Chondrocyte (in vitro differentiated cells): ENCODE measurements at places on chromosomes 2 and 18. TPM values are rescaled to one million over a fixed set of nuclear protein-coding genes. Genes with fewer than 3 reads are reported as not detected.

SLC8A1 gene
- total RNA-seq = 50.4 to 53.7 TPM (median 52.7 TPM) in 3 replicates

NRP2 gene
- 31.7 to 83.7 TPM (median 34.5 TPM) in 3 replicates for total RNA-seq

FAM161A gene
- total RNA-seq = 2.9 to 3.6 TPM (median 3.5 TPM) in 3 replicates

GPR45 gene
- total RNA-seq = not detected in 3 replicates

CIDEA gene
- total RNA-seq = not detected in 3 replicates

APOB gene
- 0.23 to 0.32 TPM (median 0.31 TPM) in 3 replicates for total RNA-seq

POU3F3 gene
- 7.2 to 55.0 TPM (median 7.7 TPM) in 3 replicates for total RNA-seq

DNA sequence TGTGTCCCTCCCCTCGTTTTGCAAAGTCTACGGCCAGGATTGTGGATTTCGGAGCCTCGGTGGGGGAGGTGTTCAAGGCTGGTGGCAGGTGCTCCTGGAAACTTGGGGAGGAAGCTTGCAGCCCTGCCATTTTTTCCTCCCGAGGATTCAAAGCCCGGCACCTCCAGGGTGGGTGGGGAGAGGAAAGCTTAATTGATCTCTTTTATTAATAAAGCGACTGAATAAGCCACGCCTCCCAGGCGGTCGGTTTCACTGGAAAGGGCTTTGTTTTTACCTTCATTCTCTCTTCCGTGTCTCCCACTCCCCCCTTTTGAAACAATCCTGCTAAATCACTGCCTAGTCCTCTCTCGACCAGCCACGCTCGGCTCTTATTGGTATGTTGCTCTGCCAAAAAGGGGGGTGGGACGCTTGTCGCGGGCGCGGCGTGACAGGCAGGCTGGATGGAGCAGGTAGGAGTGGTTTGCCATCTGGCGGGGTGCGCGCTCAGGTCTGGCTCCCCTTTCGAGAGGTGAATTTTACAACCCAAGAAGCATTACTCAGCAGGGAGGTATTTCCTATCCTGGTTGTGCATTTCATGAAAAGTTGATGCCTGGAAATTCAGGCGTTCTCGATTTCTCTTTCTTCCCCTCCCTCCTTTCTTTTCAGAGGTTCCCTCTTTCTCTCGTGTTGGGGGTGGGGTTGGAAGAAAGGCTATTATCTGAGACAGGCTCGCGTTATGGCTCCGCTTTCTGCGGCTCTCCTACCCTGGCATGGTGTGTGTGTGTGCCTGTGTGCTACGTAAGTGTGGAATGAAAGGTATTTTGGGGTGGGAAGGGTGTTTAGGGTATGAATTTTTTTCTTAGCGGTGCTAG is 1.4 kb downstream of the NEDD4L start:
- H3K4me3 ChIP-seq = peak overlapping the region; percentile 94
- peak overlapping the region; percentile 82 for H3K27ac ChIP-seq
- no peaks in the 10 kb centered on the region for H3K36me3 ChIP-seq
- no peaks in the 10 kb centered on the region for H3K27me3 ChIP-seq
- peaks cover 28% of the 10 kb centered on the region for H3K4me1 ChIP-seq

- no peak overlapping the region for H3K4me3 ChIP-seq
- H3K4me1 ChIP-seq = peaks cover 6% of the 10 kb centered on the region
- H3K27ac ChIP-seq = no peak overlapping the region
- no peak for DNase-seq
These were observed 141.4 kb upstream of the LTBP1 start for GRCh38 chr2:32805104-32806095.

DNA sequence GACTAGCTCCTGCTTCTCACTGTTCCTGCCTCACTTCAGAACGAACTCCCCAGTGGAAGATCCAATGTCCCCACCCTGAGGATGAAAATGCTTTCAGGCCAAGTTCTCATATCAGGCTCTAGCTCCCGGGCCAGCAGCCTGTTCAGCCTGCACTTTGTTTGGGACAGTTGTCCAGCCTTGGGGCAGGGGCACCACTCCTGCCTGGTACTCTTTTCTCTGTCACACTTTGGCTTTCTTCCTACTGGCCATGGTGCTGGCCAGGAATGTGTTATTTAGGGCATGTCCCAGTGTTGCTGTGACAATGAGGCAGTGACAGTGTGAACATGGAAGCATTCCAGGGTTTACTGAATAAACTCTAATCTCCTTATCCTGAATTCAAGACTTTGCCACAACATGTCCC is 154.1 kb downstream of the GALNT14 start:
- H3K4me3 ChIP-seq = no peak overlapping the region
- no peak for DNase-seq
- H3K4me1 ChIP-seq = peaks cover 3% of the 10 kb centered on the region
- no peaks in the 10 kb centered on the region for H3K36me3 ChIP-seq
- H3K27ac ChIP-seq = no peak overlapping the region

DNA sequence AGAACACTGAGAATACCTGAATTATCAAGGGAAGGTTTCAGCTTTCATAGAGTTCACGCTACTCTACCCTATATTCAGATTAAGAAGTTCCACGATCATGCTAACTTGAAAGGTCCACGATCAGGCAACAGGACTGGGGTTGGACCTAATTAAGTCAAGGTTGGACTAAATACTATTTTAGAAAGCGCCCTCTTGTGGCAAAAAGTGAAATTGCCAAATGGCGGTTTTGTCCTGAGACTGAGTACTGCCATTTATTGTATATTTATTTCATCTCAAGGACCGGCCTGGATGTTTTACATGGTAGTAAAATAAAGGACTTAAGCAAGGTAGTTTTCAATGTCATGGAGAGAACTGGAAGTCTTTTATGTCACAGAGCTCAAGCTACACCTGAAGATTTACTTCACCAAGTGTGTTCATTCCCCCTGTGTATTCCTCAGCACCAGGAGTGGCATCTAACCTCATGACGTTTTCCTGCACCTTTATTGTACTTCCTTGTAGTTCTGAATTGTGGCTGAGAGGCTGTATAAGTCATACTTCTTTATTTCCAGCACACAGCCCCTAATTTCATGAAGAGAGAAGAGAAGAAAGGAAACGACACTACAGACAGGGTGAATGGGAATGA is 56.8 kb downstream of the SRD5A2 start:
- no peak overlapping the region for H3K4me3 ChIP-seq
- H3K36me3 ChIP-seq = no peaks in the 10 kb centered on the region
- H3K27ac ChIP-seq = no peak overlapping the region

DNA sequence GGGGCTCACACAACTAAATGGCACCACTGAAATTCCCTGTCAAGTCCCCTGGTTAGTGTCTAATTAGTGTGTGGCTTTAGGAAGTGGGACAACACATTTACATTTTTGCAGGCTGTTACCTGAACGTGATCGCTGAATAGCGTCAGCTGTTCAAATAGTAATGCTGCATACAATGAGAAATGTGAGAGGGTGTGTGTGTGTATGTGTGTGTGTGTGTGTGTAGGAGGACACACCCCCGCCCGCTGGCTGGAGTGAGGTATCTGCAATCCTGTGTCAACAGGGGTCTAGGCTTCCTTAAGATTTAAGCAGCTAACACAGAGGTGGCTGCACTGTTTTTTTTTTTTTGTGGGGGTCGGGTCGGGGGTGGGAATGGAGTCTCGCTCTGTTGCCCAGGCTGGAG is 4.8 kb upstream of the LYPD6B start:
- no peak for DNase-seq
- peaks cover 6% of the 10 kb centered on the region for H3K4me1 ChIP-seq
- H3K4me3 ChIP-seq = no peak overlapping the region
- H3K27me3 ChIP-seq = peaks cover 10% of the 10 kb centered on the region
- H3K27ac ChIP-seq = no peak overlapping the region
- no peaks in the 10 kb centered on the region for H3K36me3 ChIP-seq

- DNase-seq = no peak
- H3K4me3 ChIP-seq = no peak overlapping the region
- no peaks in the 10 kb centered on the region for H3K36me3 ChIP-seq
- no peaks in the 10 kb centered on the region for H3K27me3 ChIP-seq
- no peaks in the 10 kb centered on the region for H3K4me1 ChIP-seq
- H3K27ac ChIP-seq = no peak overlapping the region
These were observed 238.4 kb downstream of the ACTR3 start for GRCh38 chr2:114128263-114128662.

DNA sequence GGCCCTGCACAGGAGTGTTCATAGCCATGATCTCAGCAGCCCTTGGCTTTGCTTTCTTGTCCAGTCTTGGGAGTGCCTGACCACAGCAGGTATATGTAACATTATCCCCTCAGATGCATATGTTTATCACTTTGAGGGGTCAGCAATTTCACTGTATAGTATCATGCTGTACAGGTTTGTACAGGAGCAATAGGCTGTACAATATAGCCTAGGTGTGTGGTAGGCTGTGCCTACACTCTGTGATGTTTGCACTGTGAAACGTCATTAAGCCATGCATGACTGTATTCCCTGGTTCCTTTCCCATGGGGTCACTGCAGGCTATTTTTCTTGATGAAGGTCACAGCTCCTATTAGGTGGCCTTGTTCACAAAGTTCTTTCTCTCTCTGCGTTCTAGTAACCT is 4.7 kb upstream of the IL36G start:
- H3K27ac ChIP-seq = no peak overlapping the region
- no peak for DNase-seq
- H3K4me1 ChIP-seq = no peaks in the 10 kb centered on the region
- H3K27me3 ChIP-seq = peaks cover 62% of the 10 kb centered on the region
- no peak overlapping the region for H3K4me3 ChIP-seq
- no peaks in the 10 kb centered on the region for H3K36me3 ChIP-seq
